ENCODE measurements at places on chromosomes 5 and 9. TPM values are rescaled to one million over a fixed set of nuclear protein-coding genes. Genes with fewer than 3 reads are reported as not detected.

The ANKRD18B gene
- total RNA-seq, result not detected

The ZCCHC7 gene
- 29.1 TPM for total RNA-seq

The WDR41 gene
- 49.8 TPM for total RNA-seq

The SLC2A6 gene
- total RNA-seq, result 1.8 TPM

The MUSK gene
- total RNA-seq, result 0.32 TPM

The RPL37 gene
- total RNA-seq, result 341 TPM

The NMRK1 gene
- total RNA-seq, result 27.7 TPM

The GLRA1 gene
- not detected for total RNA-seq

The GLDC gene
- 2.6 TPM for total RNA-seq

The PCDH12 gene
- 5.6 TPM for total RNA-seq

The SCGB3A1 gene
- total RNA-seq, result 66.5 TPM

GRCh38 chr9:69431777-69432176, 106.8 kb downstream of the ENTREP1 start:
- H3K4me3 ChIP-seq, result no peak overlapping the region
- no peak for DNase-seq
- H3K4me1 ChIP-seq, result no peaks in the 10 kb centered on the region

GRCh38 chr5:55220433-55221185, 6.5 kb downstream of the MCIDAS start:
- H3K36me3 ChIP-seq, result no peaks in the 10 kb centered on the region
- H3K4me1 ChIP-seq, result no peaks in the 10 kb centered on the region
- peak overlapping the region; percentile 0 for H3K4me3 ChIP-seq
- no peak for DNase-seq
- H3K27me3 ChIP-seq, result peaks cover 2% of the 10 kb centered on the region

DNA sequence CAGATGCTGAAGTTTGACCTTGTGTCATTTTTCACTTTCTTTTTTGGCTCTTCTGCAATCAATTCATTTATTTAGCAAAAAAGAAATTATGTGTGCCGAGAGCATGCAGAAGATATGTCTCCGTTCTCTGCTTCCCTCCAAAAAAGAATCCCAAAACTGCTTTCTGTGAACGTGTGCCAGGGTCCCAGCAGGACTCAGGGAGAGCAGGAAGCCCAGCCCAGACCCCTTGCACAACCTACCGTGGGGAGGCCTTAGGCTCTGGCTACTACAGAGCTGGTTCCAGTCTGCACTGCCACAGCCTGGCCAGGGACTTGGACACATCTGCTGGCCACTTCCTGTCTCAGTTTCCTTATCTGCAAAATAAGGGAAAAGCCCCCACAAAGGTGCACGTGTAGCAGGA, 2.4 kb downstream of the FGFR4 start:
- no peaks in the 10 kb centered on the region for H3K27me3 ChIP-seq
- no peak overlapping the region for H3K27ac ChIP-seq

DNA sequence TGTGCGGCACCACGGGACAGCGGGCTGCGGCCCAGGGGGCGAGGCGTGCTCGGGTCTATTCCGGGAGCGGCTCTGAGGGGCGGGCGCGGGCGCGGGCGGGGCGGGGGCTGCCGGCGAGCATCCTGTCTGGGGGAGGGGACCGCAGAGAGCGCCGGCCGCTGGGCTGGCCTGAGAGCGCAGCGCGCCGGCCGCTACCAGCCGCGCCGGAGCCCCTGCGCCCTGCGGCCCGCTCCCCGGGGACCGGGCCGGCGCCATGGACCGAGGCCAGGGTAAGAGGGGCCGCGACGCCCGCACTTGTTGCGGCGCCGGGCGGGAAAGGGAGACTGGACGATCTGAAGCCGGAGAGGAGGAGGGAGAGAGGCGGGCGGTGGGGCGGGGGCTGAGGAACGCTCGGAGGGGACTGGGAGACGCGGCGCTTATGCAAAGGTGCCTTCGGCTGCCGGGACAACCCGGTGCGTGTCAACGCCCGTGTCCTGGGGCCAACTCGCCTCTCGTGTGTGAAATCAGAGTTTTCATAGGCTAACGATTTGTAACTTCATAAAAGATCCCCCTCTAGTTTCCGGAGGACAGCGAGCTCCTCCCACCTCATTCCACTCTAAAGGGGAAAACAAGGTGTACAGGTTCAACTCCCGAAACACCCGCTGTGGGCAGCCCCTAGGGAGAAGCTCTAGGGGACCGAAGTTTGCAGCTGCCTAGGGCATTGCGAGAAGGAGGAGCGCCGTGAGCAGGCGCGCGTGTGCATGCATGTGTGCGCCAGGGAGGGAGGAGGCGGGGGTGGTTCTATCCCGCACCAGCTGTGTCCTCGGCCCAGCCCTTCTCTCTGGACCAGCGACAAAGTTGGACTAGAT, at the start of gene AFAP1L1:
Gene AFAP1L1, plus strand, starts transcription at position 144 of the 848 bp plus-strand sequence. Its CDS starts 110 bp downstream, at position 254.
- peak within 1 kb of the TSS; percentile 65 for H3K4me3 ChIP-seq
- H3K4me1 ChIP-seq, result no peaks in the 10 kb centered on the region
- no peaks in the 10 kb centered on the region for H3K27me3 ChIP-seq
- H3K36me3 ChIP-seq, result no peaks in the 10 kb centered on the region
- peak within 1 kb of the TSS; percentile 26 for H3K27ac ChIP-seq

DNA sequence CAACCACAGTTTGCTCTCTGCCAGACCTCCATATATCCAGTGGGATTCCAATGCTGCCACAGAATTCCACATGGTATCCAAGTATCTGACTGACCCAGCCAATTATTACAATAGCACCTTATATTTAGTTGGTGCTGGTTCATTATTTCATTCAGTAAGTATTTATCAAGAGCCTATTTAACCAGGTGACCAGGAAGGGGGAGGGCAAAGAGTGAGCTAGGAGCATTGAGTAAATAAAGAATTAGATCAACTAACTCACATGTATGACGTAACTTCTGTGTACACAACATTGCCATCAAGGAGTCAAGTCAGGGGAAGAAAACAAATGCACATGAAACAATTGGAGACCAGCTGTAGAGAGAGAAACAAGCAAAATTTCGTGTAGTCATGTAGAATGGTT, 207.1 kb upstream of the PAPPA start:
- H3K4me1 ChIP-seq, result peaks cover 3% of the 10 kb centered on the region
- no peak overlapping the region for H3K4me3 ChIP-seq
- H3K27ac ChIP-seq, result no peak overlapping the region

GRCh38 chr9:69671311-69671878, 776 bp downstream of the APBA1 start:
- peak overlapping the region; percentile 88 for H3K27ac ChIP-seq
- peak overlapping the region; percentile 69 for H3K4me3 ChIP-seq
- H3K36me3 ChIP-seq, result no peaks in the 10 kb centered on the region
- no peaks in the 10 kb centered on the region for H3K4me1 ChIP-seq

- no peaks in the 10 kb centered on the region for H3K36me3 ChIP-seq
- DNase-seq, result no peak
- H3K4me1 ChIP-seq, result no peaks in the 10 kb centered on the region
- H3K27me3 ChIP-seq, result no peaks in the 10 kb centered on the region
- H3K4me3 ChIP-seq, result no peak overlapping the region
Measured at GRCh38 chr5:76672242-76672641, 43.7 kb upstream of the F2R start.

GRCh38 chr9:18501949-18502348, 28.0 kb downstream of the ADAMTSL1 start:
- H3K36me3 ChIP-seq, result no peaks in the 10 kb centered on the region
- no peak overlapping the region for H3K4me3 ChIP-seq
- H3K27me3 ChIP-seq, result no peaks in the 10 kb centered on the region
- H3K27ac ChIP-seq, result no peak overlapping the region

- H3K27me3 ChIP-seq, result no peaks in the 10 kb centered on the region
- no peak overlapping the region for H3K27ac ChIP-seq
- H3K4me3 ChIP-seq, result no peak overlapping the region
- no peaks in the 10 kb centered on the region for H3K36me3 ChIP-seq
- DNase-seq, result no peak
Measured at GRCh38 chr5:83145882-83146331, 68.6 kb downstream of the XRCC4 start.

GRCh38 chr5:149268928-149269557, 2.6 kb upstream of the AFAP1L1 start:
- H3K27ac ChIP-seq, result no peak overlapping the region
- H3K27me3 ChIP-seq, result no peaks in the 10 kb centered on the region
- H3K4me1 ChIP-seq, result no peaks in the 10 kb centered on the region
- no peak overlapping the region for H3K4me3 ChIP-seq

GRCh38 chr5:88923623-88924329, 40.8 kb upstream of the MEF2C start:
- DNase-seq, result no peak
- no peaks in the 10 kb centered on the region for H3K27me3 ChIP-seq
- no peak overlapping the region for H3K27ac ChIP-seq
- no peak overlapping the region for H3K4me3 ChIP-seq

GRCh38 chr5:141914199-141914743, 9.4 kb upstream of the DELE1 start:
- H3K27me3 ChIP-seq, result peaks cover 8% of the 10 kb centered on the region
- peak overlapping the region; percentile 30 for H3K4me3 ChIP-seq
- H3K36me3 ChIP-seq, result no peaks in the 10 kb centered on the region
- DNase-seq, result no peak
- H3K27ac ChIP-seq, result no peak overlapping the region

DNA sequence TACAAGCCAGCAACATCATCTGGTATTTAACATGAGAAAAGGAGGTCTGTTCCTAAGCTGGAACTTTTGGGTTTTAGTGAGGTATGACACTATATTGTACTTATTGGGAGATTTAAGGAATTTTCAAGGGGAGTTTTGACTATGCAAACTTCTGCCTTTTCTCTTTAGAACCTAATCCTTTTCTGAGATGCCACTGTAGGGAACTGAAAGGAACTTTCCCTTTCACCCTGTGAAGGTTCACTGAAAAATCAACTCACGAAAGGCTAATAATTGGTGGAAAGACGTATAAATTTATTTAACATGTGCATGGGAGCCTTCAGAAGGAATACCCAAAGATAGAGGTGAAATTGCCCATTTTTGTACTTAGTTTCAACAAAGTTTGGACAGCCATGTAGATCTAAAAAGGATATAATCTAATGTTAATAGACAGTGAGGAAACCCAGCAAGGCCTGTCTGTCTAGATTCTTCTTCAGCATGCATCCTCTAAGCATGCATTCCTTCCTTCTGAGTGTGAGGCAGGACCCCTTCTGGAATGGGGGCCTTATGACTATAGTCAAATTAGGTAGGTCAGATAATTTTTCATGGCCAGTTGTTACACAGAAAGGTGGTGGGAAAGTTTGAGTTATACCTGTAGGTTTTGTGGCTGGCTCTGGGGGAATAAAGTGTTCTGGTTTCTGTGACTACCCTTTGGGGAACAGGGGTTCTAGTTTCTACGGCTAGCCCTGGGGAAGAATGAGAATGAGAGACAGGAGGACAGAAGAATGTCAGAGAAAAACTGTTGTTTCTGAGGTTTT, 200.3 kb downstream of the C9orf152 start:
- no peaks in the 10 kb centered on the region for H3K27me3 ChIP-seq

GRCh38 chr5:74952406-74952805, 86.2 kb upstream of the FAM169A start:
- H3K36me3 ChIP-seq, result no peaks in the 10 kb centered on the region
- no peak overlapping the region for H3K4me3 ChIP-seq
- no peaks in the 10 kb centered on the region for H3K27me3 ChIP-seq
- no peak overlapping the region for H3K27ac ChIP-seq
- H3K4me1 ChIP-seq, result no peaks in the 10 kb centered on the region

GRCh38 chr5:135094339-135095051, 60.5 kb upstream of the PITX1 start:
- DNase-seq, result no peak
- H3K27ac ChIP-seq, result peak overlapping the region; percentile 15
- H3K4me3 ChIP-seq, result no peak overlapping the region
- H3K4me1 ChIP-seq, result no peaks in the 10 kb centered on the region

DNA sequence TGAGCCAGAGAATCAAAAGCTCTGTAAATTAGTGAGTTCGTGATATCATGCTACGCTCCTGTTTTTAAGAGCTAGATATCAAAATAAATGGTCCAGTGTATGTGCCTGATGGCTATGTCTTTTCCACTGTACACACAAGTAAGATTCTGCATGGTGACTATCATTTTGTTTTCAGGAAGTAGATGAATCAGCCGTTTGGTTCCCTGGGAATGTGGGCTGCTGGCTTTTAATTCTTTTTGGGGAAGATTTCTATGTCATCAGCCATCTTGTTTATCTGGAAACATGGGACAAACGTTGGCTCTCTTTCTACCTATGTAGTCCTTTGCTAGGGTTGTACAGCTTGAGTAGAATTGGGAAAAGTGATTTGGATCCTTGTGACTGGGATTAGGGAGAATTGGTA, 126.7 kb downstream of the GRIA1 start:
- H3K4me3 ChIP-seq, result no peak overlapping the region
- H3K4me1 ChIP-seq, result no peaks in the 10 kb centered on the region
- H3K27me3 ChIP-seq, result no peaks in the 10 kb centered on the region
- no peak overlapping the region for H3K27ac ChIP-seq
- DNase-seq, result no peak
- H3K36me3 ChIP-seq, result no peaks in the 10 kb centered on the region

DNA sequence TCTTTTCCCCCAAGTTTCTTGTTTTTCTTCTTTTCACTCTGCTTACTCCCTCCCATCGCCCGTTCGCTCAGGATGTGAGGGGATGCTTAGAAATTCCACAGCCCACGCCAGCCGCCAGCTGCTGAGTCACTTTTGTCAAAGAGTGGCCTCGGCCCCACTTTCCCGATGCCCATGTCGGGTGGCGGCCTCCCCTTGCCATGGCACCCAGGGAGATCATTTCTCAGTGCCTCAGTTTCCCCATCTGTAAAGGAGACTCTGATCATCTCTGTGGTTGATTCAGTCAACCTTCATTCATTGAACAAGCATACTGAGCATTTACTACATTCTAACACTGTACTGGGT, 353 bp upstream of the PDGFRB start:
- H3K27ac ChIP-seq, result peak overlapping the region; percentile 93
- H3K4me3 ChIP-seq, result peak overlapping the region; percentile 55
- no peaks in the 10 kb centered on the region for H3K36me3 ChIP-seq
- DNase-seq, result no peak
- no peaks in the 10 kb centered on the region for H3K4me1 ChIP-seq

- H3K4me1 ChIP-seq, result no peaks in the 10 kb centered on the region
- no peaks in the 10 kb centered on the region for H3K27me3 ChIP-seq
- no peaks in the 10 kb centered on the region for H3K36me3 ChIP-seq
Measured at GRCh38 chr5:179779826-179780225, 14.0 kb upstream of the LTC4S start.

DNA sequence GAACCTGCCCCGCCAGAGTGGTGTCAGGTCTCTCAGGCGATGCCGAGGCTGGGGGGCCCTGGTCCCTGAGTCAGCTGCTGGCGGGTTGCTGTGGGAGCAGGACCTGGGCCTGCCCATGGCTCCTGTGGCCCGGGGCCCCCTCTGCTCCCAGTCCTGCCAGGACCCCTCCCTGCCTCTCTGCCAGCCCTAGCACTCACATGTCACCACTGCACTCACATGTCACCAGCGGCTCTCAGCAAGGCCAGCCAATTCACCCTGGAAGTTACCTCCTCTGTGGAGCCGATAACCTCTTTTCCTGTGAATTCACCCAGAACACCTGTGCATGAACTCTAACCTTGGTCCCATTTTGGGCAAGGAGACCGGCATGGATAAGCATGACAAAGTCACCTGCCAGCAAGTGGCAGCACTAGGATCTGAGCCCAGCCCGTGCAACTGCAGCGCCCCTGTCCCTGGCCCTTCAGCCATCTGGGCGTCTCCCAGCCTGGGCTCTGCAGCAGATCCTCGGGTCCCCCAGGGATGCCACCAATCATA, 170.2 kb downstream of the GAPVD1 start:
- no peaks in the 10 kb centered on the region for H3K27me3 ChIP-seq
- no peaks in the 10 kb centered on the region for H3K36me3 ChIP-seq

- H3K4me3 ChIP-seq, result no peak overlapping the region
- H3K4me1 ChIP-seq, result no peaks in the 10 kb centered on the region
- peak overlapping the region; percentile 27 for H3K27ac ChIP-seq
- H3K27me3 ChIP-seq, result no peaks in the 10 kb centered on the region
Measured at GRCh38 chr5:120942596-120943350, 478.7 kb downstream of the PRR16 start.
